NCI-H1048 (cell line): ENCODE measurements at places on chromosomes 1 and 21.

GRCh38 chr1:201538612-201539551 lies at the start of gene NAV1:
Gene NAV1 (plus strand): TSS chr1:201539127. CDS start chr1:201622885, 83,758 bp downstream.
- DNase-seq = no peak

DNA sequence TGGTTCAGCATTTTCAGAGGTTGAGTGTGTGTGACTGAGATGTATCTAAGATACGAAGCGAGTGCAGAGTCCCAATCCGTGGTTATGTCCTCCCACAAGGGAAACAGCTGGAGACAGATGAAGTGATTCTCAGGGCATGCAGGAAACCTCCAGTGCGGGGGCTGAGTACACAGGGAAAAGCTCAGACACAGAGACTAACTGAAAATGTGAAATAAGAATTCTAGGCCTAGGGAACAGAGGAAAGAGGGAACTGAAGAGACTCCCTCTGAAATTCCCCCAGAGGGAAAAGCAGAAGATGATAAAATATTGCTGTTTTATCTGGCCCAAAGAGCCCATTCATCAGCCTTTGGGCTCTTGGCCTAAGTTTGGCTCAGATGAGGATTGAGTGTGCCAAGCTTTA lies 116.8 kb downstream of the LRRC53 start:
- DNase-seq = no peak

DNA sequence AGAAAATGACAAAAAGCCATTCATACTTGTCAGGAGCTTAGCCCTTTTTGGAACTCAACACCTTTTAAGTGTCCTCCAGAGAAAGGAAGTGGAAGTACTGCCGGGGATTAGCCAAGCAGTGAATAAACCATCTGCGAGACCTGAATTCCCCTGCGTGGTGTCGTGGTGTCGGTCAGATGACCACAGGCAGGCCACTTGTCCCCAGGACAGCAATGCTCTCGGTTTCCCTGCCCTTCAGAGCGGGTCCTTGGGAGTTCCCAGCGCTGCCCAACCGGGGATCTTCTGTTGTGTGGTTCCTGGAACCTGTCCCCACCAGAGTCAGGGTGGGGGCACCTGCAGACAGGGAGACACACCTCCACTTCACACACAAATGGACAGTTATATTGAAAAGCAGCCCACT lies 9.2 kb downstream of the GPR157 start:
- no peak for DNase-seq

- DNase-seq = no peak
Observed at GRCh38 chr21:33279330-33279820, 13.2 kb downstream of the IL10RB start.

DNA sequence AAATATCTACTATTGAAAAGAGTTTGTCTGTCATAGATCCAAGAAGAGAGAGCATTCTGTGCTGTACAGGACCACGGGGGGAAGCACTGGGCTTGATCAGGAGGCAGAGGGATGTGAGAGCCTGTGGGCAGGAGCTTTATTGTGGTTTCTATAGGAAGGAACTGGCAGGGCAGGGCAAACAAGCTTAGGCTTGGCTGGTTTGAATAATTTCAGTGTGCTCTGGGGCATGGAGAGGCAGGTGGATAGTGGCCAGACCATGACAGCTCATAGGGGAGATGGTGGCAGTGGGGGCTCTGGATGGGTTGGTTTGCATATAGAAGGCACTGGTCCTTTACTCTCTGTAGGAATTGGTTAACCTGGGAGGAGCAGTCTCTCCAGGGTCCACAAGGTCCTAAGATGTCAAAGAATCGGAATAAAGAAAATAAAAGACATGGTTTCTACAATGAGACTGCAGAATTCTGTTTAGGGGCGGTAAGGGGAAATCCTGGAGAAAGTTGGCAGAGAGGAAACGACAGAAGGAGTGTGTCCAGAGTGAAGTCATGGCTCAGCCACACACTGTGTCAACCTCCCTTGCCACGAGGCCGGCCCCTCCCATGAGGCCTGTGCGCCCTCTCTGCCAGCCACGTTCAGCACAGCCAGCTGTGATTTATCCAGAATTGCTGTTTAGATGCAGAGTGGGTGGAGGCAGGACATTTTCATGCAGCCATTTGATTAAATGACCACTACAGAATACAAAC lies 81.7 kb upstream of the PGBD5 start:
- DNase-seq = no peak

GRCh38 chr1:10122926-10123325 lies 87.4 kb upstream of the KIF1B start:
- no peak for DNase-seq

- no peak for DNase-seq
Observed at GRCh38 chr1:99595041-99595440, 50.9 kb upstream of the PALMD start.

DNA sequence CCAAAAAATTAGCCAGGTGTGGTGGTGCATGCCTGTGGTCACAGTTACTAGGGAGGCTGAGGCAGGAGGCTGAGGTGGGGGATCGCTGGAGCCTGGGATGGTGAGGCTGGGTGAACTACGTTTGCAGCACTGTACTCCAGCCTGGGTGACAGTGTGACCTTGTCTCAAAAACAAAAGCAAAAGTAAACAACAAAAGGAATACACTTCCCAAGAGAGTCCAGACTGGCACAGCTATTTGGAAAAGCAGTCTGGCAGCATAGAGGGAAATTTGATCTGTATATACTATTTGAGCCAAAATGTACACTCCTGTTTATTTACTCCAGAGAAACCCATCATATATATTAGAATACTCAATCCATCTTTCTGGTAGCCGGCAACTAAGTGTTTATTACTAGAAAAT lies 107.0 kb upstream of the HMCN1 start:
- DNase-seq = no peak

GRCh38 chr1:43797891-43798290 lies 90.6 kb downstream of the ST3GAL3 start:
- DNase-seq = no peak

- DNase-seq = no peak
Observed at GRCh38 chr1:109078317-109078716, 2.5 kb upstream of the TAF13 start.
